Hepatic stellate cell (primary cell): ENCODE measurements at places on chromosomes 3 and 15.

- no peak for DNase-seq
These were observed 13.3 kb upstream of the LRRK1 start for GRCh38 chr15:100905850-100906249.

DNA sequence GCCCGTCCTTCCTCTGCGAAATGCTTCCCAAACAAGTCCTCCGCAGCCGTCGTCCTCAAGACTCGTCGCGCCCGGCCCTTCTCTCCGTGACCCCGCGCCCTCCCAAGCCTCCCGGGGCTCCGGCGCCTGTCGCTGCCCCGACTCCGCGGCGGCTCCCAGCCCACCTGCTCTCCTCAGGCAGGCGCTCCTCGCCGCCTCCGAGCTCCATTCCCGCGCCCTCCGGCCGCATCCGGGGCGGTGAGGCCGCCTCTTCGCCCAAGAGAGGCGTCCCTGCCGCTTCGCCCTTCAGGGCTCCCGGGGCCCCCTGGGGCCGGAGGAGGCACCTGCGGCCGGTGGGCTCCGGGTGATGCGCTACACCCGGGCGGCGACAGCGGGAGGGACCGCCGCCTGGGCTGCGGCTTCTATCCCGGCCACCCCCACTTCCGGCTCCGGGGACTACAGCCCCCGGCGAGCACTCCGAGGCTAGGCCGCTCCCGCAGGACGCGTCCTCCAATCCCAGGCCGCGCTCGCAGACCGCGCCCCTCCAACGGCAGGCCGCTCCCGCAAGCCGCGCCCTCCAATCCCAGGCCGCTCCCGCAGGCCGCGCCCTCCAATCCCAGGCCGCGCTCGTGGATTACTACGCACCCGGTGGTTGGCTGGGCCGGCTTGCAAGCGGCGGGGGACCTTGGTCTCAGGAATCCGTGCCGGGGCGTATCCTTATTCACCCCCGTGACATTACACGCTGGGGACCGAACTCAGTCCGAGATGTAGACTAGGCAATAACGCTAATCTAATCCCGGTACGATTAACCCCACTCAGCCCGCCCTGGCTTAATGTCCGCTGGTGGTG lies at the start of gene RUBCN:
TSS of gene RUBCN (minus strand) at position 414 of the 828 bp plus-strand sequence. CDS start at position 229, 185 bp downstream.
- DNase-seq, result peak; percentile 95

- DNase-seq, result no peak
These were observed 40.2 kb downstream of the IDH2 start for GRCh38 chr15:90062023-90062442.

DNA sequence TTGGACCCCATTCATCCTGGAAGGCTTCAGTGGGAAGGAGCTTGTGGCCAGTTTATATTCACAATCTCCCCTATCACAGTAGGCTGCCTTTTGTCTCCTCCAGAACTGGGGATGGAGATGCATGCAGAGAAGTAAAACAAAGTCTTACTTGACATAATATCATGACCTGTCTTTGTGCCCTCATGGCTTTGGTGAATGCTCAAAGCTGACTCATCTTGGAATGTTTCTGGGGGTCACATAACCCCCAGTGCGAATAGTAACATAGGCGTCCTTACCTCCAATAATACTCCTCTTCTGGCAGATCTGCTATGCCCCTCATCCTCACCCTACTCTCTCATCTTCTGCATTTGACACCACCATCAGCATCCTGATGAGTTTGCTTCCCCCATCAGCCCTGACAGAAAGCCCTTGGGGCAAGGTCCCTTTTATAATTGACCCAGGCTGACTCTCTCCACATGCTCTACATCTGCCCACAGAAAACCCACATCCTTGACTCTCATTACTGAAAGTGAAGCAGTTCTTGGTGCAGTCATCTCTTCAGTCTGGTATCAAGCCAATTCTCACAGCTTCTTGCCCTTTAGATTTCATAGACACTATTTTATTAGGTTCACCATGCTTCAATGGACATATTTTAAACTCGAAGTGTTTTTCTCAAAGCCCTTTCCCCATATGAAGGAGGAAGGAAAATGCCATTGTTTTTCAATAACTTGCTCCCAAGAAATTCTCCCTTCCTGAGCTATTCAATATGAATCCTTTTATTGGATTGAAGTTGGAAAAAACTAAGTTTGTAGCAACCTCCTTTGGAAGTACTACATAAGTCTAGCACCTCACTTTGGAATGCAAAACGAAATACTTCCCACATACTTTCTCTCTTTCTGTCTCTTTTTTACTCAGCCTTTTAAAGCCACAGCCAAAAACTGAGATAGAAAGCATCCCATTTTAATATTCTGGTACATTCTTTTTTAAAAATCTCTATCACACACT lies 36.6 kb downstream of the OSTN start:
- peak; percentile 20 for DNase-seq

DNA sequence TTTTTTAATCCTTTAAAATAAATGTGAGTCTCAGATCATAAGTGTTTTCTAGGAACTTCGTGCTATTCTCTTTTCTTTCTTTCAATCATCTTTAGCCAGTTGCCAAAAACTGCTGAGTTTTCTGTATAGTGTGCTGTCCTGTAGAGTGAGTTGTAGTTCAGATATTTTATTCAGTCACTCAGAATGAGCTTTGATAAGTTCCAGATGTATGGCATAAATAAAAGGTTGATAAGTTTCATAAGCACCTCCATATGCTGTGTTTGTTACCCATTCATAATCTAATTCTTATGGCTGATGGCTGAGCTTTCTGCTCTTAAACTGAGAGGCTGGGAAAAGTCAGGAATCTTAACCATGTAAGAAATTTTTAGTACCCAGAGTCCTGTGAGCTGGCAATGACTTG lies 59.3 kb upstream of the COL6A6 start:
- no peak for DNase-seq

GRCh38 chr3:160460033-160460432 lies 10.4 kb upstream of the TRIM59 start:
- no peak for DNase-seq

GRCh38 chr15:32867313-32867626 lies 149.5 kb downstream of the GREM1 start:
- DNase-seq, result peak; percentile 46

- no peak for DNase-seq
These were observed 40.0 kb downstream of the ZNF589 start for GRCh38 chr3:48280881-48281280.

DNA sequence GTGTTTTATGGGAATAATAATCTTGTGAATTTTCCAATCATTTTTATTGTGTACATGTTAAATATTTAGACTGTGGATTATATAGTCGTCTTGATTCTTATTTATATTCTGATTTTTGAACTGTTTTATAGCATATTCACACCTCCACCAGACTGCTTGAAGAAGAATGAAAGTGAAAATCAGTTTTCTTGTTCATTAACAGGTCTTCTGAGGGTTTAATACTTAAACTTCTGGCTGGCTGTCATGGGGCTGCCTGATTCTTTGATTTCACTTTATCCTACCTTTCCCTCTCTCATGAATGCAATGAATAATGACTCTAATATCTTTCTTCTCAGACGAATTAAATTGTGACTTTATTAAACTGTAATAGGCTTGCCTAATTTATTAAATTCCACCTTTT lies 56.2 kb downstream of the ATP2C1 start:
- no peak for DNase-seq

- peak; percentile 34 for DNase-seq
These were observed 9.5 kb downstream of the SEC22C start for GRCh38 chr3:42572278-42572677.

- no peak for DNase-seq
These were observed 190.0 kb downstream of the EFHB start for GRCh38 chr3:19744047-19744446.

- no peak for DNase-seq
These were observed 463.6 kb upstream of the KCNMB2 start for GRCh38 chr3:178072391-178073305.

GRCh38 chr3:40655551-40655950 lies 130.8 kb downstream of the ZNF621 start:
- no peak for DNase-seq

DNA sequence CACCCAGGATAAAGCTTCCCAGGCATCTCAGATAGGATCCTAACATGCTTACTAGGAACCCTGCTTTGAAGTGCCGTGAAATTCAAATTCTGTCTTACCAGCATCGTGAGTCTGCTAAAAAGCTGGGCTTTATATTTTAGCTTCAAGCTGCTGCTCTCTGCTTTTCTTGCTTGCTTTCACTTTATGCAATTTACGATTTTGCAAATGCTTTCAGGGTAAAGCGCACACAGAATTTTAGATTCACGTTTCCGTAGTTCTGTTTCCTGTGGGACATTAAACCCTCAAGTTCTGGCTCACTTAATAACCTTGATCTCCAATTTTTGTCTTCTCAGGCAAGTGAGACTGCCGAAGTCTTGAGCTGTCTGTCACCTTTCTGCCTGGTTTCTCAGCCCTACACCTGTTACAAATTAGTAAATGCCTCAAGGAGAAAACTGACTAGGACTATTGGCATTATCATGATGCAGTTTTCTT lies 170.5 kb upstream of the TGFBR2 start:
- no peak for DNase-seq

- no peak for DNase-seq
These were observed 33.4 kb downstream of the SLCO3A1 start for GRCh38 chr15:91886878-91887277.

DNA sequence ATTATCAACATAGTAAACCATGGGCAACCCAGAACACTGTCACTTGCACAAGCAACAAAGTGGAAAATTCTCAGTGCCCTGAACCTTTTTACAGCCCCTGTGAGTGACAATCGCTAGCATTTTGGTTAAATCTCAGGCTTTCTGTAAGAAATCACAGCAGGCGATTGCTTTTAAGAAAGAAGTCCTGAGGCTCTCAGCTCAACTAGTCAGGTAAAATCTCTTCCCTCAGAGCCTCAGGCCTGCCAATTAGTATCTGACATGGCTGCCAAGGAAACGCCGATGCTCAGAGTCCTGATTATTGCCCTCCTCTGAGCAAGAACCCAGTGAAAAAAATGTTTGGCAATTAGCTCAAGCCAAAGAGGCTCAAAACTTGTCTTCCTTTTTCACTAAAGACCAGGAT lies 530.8 kb downstream of the DIPK2A start:
- DNase-seq, result no peak

GRCh38 chr3:71502066-71502625 lies 81.4 kb downstream of the FOXP1 start:
- no peak for DNase-seq

- DNase-seq, result no peak
These were observed 79.1 kb upstream of the TUSC7 start for GRCh38 chr3:116630494-116630893.

DNA sequence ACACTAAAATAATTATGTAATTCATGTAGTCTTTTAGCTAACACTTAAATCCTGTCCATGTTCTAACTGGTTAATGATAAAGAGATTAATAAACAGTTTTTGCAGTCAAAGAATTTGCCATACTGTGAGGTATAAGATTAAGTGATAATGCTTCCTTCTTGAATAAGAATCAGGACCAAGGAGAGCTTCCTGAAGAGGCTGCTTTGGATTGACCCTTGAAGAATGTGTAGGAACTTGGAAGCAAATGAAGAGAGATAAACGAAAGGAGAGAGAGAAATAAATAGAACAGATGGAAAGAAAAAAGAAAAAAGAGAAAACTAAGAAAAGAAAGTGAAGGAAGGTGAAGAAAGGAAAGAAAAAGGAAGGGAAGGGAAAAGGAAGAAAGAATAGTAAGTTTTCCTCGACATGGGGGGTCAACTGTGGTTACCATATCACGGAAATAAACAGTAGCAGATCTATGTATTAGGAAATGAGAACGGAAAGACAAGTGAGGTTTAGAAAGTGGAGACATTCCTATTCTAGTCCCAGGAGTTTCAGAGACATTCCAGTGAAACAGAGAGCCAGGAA lies 539.8 kb downstream of the FGF12 start:
- DNase-seq, result no peak

- no peak for DNase-seq
These were observed 181.6 kb upstream of the RBMS3 start for GRCh38 chr3:29099296-29099695.

DNA sequence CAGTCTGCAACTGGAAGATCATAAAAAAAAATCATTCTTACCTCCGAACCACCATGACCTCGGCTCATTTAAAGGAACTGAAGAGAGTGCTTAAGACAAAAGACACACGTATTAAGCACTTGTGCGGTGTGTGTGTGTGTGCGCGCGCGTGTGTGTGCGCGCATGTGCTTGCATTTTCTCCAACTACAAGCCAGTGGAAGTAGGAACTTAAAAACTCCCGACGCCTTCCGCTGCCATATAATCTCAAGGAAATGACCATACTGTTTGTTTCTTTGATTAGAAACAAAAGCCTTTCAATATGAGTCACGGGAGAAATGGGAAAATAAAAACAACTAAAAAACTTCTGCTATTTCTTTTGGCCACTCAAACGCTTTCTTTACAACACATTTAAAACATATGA lies 32.4 kb downstream of the FRMD4B start:
- DNase-seq, result no peak

GRCh38 chr15:37102305-37103162 lies 2.2 kb upstream of the MEIS2 start:
- peak; percentile 45 for DNase-seq

- DNase-seq, result no peak
These were observed 563.6 kb upstream of the NAALADL2 start for GRCh38 chr3:174295306-174296092.

GRCh38 chr3:32947789-32948238 lies 3.6 kb upstream of the CCR4 start:
- DNase-seq, result peak; percentile 20
